ENCODE measurements at places on chromosomes 2 and 18.

- no peak for DNase-seq
Measured at GRCh38 chr2:179939259-179939658, 67.8 kb downstream of the CWC22 start.

DNA sequence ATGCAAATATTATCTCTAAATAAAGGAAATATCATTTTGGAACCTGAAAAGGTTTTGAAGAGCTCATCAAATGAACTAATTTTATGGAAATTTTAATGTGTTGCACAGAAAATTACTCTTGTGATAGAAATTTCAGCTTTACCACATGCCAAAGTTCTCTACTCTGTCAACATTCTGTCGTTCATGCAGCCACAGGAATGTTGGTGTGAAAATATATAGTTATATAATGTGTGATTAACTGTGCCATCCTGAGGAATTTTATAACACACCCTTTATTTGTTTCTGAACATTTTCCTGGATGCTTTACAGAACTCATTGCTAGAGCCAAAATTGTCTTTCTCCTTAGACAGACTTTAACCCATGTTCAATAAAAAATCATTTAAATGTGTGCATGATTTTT lies 202.5 kb upstream of the SLC8A1 start:
- no peak for DNase-seq

- DNase-seq: no peak
Measured at GRCh38 chr2:239746559-239747246, 278.4 kb downstream of the NDUFA10 start.

GRCh38 chr18:26729449-26729848 lies 136.1 kb downstream of the AQP4 start:
- DNase-seq: no peak

DNA sequence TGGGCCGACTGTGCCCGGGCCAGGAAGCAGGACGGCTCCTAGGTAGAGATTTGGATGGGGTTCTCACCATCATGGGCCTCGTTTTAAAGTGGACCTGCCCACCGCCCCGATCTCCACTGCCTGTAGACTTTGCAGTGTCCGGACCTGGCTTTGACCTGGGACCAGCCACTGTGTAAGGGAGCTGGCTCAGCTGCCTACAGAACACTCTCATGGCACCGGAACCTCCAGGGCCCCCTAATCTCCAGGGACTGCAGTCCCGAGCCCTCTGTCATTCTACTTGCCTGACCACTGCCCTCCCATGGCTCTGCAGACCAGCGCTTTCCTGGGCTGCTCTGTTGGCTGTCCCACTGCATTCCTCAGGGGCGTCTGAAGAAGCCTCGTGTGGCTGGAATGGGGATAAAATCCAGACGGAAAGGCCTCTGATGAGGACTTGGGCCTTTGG lies 120.8 kb downstream of the GLI2 start:
- DNase-seq: no peak

- DNase-seq: no peak
Measured at GRCh38 chr2:51410331-51410730, 378.4 kb upstream of the NRXN1 start.

DNA sequence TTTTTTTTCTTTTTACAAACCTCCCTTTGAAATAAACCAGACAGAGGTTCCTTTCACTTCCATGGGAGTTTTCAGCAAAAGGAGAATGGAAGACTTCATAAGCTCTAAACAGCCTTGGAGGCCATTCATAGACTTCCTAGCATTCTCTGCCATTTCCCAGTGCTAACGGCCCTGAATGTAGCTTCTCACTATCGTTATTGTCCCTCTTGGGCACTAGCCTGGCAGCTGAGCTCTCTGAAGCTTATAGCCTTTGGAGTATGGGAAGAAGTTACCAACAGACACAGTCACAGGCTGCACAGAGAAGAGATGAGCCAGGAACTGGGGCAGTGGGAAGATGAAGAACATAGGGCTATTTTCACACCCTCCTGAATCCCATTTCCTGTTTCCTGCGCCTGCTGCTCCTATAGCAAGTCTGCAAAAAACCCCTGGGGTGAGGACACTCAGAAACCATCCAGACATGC lies 29.1 kb upstream of the EPC2 start:
- DNase-seq: no peak

- no peak for DNase-seq
Measured at GRCh38 chr2:216029416-216030129, 16.2 kb upstream of the MREG start.

Data from stimulated activated CD4-positive, alpha-beta T cell treated with anti-CD3 and anti-CD28 coated beads, Interleukin-4, amount 100 ng/mL, for 1 hour (primary cell).